ENCODE measurements at places on chromosomes 2 and 18.

DNA sequence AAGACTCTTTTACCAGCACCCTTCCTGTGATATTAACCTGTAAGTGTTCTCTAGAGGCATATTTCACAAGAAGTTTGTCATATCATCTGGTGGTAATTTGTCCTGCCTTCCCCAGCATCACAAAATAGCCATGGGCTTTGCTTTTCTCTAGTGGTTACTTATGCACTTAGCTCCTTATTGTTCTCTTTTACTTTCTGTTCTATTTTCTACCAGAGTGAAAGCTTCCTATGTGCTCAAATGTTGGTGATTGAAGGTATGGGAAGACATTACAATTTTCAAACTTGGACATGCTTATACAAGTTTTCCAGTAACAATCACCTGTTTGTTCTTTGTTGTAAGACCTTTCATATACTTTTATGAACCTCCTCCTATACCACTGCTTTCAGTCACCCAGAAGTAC is 87.0 kb upstream of the KCNH7 start:
- no peak for DNase-seq

GRCh38 chr2:37090019-37090477 is 5.7 kb downstream of the GPATCH11 start:
- DNase-seq, result no peak

- DNase-seq, result no peak
Measured at GRCh38 chr2:46338674-46339073, 41.5 kb downstream of the EPAS1 start.

GRCh38 chr2:38130876-38131275 is 54.9 kb upstream of the CYP1B1 start:
- DNase-seq, result no peak

DNA sequence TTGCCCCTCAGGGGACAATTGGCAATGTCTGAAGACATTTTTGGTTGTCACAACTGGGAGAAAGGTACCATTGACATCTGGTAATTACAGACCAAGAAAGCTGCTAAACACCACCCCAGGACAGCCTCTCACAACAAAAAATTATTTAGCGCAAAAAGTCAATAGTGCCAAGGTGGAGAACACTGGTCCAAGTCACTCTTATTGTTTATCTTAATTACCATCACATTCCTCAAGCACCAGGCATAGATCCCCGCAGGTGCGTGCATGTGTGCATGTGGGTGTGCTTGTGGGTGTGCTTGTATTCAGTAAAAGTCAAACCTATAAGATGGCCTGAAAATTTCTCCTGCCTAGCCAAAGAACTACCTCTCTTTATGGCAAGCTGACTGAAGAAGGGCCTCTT is 74.9 kb upstream of the WDR75 start:
- DNase-seq, result no peak

DNA sequence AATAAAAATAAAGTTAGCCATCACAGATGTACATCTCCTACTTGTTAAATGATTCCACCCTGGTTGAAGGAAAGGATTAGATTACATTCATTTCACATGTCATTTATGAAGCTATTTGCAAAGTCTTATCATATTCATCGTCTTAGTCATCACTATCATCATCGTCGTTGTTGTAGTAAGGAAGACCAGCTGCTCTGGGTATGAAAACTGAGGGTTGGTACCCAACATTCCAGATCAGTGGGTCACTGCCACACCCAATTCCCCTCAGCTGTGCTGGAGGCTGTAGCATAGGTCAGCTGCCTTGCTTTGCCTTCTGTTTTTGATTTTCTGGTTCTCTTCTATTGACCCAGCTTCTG is 20.9 kb upstream of the CCBE1 start:
- no peak for DNase-seq

DNA sequence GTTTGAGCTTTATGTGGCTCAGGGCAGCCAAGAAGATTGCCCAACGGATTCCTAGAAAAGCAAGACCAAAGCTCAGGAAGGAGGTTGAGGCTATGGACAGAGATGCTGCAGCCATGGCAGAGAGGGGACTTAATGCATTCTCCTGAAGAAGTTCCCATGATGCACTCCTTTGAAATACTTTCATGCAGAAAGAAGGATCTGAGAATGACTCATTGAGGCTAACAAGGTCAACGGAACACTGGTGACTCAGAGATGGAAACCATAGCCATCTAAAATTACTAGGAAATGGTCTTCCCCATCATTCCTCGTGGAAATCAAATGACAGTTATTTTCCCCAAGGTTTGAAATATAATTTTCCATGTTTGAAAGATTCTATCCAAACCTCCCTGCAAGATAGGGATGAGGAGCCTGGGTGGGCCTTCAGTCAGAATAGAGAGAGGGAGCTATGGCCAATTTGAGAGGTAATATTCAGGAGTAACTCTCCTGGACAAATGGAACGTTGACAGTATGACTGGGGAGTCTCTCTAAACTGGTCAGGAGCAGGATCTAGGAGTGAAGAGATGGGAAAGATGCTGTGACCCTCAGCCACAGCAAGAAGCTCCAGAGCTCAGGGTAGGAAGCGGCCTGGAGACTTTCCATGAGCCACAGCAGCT is 63.0 kb downstream of the REEP1 start:
- DNase-seq, result no peak

- DNase-seq, result no peak
Measured at GRCh38 chr2:235433860-235434259, 60.0 kb upstream of the AGAP1 start.

DNA sequence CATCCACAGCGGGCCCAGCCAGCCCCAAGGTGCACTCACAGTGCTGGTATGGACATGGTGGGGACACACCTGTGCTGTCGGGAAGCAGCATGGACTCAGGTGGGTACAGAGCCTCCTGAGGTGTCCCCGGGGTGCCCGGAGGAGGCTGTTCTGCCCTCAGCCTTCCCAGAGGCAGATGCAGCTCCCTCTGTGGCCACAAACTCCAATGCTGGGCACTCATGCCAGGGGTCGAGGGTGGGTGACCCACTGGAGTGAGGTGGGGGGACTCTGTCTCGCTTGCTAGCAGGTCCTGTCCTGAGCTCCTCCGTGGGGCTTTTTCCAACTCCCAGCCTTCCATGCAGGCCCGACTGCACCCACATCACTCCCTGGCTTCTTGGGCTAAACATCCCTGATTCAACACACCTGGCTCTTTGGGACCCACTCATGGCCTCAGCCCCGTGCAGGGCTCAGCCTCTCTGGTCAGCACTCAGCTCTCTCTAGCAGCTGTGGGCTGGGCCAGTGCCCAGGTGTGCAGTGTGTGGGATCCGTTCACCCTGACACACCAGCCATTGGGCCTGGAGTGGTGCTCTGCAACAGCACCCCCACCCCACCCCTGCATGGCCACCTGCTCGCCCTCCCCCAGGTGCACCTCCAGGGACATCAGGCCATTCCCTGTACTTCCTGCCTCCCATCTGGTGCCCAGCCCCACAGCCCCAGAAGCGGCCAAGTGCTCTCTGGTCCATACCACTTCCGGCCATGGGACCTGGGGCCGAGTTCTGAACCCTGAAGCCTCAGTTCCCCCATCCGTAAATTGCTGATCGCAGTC is 16.0 kb downstream of the RAMP1 start:
- DNase-seq, result no peak

DNA sequence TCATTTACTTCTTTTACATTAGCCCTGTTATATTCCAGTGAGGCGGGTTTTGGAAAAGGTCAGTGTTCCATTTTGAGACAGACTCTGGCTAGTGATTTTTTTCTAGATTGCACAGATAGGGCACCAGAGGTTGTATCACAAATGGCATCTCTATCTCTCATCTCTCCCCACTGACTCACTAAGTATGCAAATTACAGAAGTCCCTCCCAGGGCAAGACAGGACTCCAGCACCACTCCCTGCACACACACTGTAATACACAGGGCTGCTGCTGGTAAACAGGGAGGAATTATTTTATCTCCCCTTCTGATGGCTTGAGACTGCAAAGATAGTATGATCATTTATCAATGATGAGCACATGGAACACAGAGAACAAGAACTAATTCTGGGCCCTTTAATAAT is 46.2 kb downstream of the AKAIN1 start:
- DNase-seq, result no peak

- no peak for DNase-seq
Measured at GRCh38 chr18:78736015-78736690, 243.5 kb upstream of the SALL3 start.

DNA sequence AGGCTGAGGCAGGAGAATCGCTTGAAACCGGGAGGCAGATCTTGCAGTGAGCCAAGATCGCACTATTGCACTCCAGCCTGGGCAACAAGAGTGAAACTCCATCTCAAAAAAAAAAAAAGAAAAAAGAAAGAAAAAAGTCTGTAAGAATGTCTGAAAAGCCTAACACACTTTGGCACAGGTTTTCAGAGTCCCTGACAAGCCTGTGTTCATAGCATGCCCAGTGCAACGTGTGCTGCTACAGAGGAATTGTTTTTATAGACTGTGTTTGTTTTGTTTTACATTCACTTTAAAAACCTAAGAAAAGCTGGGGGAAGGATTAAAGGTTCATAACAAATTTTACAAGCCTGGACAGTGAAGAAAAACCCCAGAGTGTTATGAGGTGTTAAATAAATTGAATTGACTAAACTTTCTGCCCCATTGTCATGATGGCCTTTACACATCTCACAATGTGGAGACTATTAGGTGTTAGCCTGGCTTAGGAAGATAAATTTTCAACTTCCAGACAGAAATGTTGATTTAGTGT is 55.2 kb downstream of the RBM43 start:
- DNase-seq, result no peak

GRCh38 chr2:126638746-126639145 is 17.2 kb upstream of the GYPC start:
- no peak for DNase-seq

DNA sequence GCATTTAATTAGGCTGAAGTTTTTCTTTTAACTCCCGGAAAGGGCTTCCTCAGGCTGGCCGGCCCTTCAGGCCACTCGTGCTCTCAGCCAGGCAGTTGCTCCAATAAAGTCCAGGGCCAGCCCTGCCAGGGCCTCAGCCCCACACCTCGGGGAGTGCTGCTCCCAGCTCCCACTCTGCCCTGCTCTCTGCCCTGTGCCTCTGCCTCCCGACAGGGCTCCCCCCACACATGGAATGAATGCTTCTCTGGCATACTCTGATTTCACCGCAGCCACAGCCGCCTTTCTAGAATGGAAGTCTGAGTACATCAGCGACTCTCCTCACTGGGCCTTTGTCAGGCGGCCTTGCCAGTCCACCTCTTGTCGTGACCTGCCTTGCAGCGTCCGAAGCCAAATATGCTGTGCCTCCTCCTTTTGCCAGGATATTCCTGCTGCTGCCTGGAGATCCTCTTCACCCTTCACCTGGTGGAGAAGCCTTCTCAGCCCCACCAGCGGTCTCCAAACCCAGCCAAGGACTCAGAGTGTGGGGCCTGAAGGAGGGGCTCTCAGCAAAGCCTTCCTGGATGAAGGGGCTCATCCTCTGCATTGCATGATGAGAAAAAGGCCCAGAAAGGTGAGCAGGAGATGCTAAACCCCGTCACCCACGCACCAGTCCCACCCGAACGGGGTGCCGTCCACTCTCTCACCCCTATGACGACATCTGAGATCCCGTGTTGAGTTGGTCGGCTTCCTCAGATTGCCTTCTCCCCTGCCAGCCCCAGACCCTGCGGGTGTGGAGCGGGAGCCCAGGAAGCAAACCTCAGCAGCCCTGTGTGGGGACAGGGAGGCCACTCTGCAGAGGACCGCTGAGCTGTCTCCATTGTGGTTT is 472.7 kb upstream of the HS6ST1 start:
- no peak for DNase-seq

DNA sequence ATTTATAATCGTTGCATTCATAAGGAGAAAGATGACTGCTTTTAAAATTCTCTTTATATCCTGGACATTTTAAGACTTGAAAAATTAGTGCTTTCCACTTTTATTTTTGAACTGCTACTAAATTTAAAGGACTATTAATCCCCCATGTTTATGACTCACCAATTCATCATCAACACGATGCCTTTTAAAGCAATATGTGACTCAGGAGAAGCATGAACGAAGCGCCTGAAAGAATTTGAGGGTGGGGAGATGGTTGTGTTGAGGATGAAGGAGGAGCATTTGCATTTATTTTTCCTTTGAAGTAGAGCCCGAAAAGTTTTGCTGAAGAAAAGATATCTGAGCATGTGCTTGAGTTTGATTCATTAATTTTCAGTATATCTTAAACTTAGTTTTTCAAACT is 192.2 kb upstream of the LRRTM1 start:
- no peak for DNase-seq

GRCh38 chr2:237823544-237823943 is 25.0 kb downstream of the RBM44 start:
- DNase-seq, result no peak

DNA sequence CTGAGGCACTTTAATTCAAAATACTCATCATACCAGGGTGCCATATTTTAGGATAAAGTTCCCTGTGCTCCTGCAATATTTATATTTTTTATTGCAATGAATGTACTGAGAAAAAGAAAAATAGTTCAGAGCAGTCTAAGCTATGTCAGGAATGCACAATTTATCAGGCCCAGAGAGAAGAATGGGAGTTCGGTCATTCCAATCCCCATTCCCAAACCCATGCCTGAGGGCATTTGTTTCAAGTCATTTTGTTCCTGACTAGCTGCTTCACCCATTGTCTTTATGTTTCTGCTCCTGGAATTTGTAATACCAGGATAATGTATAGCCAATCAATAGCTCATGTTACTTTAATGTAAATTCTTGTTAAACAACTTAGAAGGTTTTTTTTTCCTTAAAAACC is 24.4 kb upstream of the FTCDNL1 start:
- DNase-seq, result no peak

GRCh38 chr2:143261986-143262385 is 132.8 kb downstream of the ARHGAP15 start:
- DNase-seq, result peak; percentile 18

DNA sequence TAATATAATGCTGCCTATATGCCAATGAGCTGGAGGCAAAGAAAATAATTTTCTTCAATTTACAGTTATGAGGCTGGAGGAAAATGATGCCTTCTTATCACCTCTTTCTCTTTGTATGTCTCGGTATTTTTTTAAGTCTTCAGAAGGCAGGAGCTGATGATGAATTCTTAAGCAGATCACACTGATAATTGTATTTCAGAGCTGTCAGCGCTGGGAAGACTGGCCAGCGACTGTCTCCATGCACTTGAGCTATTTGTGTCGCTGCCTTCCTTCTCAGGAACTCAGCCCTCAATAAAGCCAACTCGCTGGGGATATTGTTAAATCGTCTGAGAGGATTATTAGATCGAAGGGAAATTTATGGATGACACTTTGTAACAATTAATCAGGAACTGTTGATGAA is 40.3 kb downstream of the PTGR3 start:
- no peak for DNase-seq

GRCh38 chr18:72122103-72122502 is 422.0 kb downstream of the CBLN2 start:
- no peak for DNase-seq

- DNase-seq, result no peak
Measured at GRCh38 chr2:214139630-214140284, 271.1 kb upstream of the VWC2L start.

DNA sequence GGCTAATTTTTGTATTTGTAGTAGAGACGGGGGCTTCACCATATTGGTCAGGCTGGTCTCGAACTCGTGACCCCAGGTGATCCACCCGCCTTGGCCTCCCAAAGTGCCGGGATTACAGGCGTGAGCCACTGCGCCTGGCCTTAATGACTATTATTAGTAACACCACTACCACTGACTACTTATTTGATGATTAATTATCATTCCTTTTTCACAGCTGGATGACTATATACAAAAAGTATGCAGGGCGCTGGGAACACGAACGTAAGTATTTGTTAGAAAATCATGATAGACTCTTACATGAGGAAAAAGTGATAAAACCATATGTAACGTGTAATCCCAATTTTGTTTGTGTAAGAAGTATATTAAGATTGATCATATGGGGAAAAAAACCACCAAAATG is 21.6 kb downstream of the DARS1 start:
- DNase-seq, result no peak

Measured in T-helper 9 cell (primary cell).